RWPE2 (cell line): ENCODE measurements at places on chromosomes 2 and 18.
A peak's percentile ranks its signal among the peaks of the same experiment; 100 is the strongest.

GRCh38 chr2:127641846-127642507, 4.0 kb upstream of the GPR17 start:
- DNase-seq = no peak
- no peak overlapping the region for H3K27ac ChIP-seq
- no peaks in the 10 kb centered on the region for H3K27me3 ChIP-seq
- no peaks in the 10 kb centered on the region for H3K36me3 ChIP-seq
- no peak overlapping the region for H3K4me3 ChIP-seq
- peaks cover 17% of the 10 kb centered on the region for H3K4me1 ChIP-seq

DNA sequence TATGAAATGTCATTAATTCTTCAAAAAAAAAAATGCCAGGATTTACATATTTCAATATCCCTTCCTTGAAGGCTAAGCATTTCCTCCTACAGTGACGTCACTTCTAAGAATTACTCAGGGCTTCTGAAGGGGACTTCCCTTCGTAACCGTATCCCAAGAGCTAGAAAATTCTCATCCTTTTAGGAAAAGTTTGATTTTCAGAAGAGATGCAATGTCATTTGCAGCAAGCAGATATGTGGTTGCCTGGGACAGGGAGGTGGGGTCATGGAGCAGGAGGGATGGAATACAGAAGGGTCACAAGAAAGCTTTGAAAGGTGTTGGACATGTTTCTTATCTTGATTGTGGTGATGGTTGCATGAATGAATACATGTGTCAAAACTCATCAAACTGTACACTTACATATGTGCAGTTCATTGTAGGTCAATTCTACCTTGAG, 97.0 kb upstream of the ATL2 start:
- no peak overlapping the region for H3K4me3 ChIP-seq
- H3K36me3 ChIP-seq = no peaks in the 10 kb centered on the region
- H3K27ac ChIP-seq = no peak overlapping the region
- H3K4me1 ChIP-seq = no peaks in the 10 kb centered on the region
- DNase-seq = no peak

DNA sequence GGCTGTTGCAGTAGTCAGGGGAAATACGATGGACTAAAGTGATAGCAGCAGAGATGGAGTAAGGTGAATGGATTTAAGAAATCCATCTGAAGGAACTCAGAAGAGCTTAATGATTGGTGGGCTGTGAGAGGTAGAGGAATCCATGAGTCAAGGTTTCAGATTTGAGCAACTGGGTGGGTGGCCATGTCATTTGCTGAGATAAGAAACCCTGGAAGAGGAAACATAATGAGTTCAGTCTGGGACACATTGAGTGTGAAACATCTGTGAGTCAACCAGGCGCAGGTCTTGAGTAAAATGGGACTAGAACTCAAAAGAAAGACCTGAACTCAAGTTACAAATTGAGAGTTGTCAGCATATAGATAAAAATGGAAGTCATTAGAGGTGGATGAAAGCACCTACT, 19.7 kb upstream of the ASNSD1 start:
- H3K4me3 ChIP-seq = no peak overlapping the region
- H3K36me3 ChIP-seq = no peaks in the 10 kb centered on the region
- DNase-seq = no peak
- H3K27ac ChIP-seq = no peak overlapping the region
- no peaks in the 10 kb centered on the region for H3K27me3 ChIP-seq

DNA sequence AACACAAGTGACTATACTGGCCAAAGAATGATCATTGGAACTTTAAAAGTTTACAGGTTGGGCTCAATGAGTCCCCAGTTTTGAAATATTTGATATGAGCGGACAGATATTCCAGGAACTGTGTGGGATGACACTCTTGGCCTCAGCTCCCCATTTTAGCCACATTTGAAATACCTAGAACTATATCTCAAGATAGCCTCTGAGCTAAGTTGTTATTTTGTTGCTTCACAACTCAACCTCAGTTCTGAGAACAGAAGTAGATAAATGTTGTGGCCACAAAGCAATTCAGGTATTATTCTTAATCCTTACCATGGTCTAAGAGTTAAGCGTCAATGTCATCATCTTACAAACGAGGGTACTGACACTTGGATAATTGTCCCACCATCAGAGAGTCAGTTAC, 172.2 kb upstream of the SETBP1 start:
- no peak overlapping the region for H3K27ac ChIP-seq
- H3K27me3 ChIP-seq = no peaks in the 10 kb centered on the region
- no peaks in the 10 kb centered on the region for H3K4me1 ChIP-seq

DNA sequence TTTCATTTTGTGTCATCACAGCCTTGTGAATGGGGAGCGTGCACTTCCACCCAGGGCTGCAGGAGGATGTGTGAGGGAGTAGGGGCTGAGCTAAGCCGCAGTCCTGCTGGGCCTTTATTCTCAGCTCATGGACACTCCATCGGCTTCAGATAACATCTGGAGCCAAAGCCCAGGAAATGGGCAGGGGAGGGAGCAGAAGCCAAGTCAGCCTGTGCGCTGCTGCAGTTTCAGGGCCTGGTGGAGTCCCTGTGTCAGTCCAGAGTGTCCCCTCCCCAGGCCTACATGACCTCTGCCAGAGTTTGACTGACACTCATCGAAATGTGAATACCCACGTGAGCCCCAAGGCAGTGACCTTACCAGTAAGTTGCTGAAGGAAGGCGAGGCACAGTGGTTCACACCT, 242.2 kb downstream of the LOXHD1 start:
- H3K4me3 ChIP-seq = no peak overlapping the region
- no peaks in the 10 kb centered on the region for H3K27me3 ChIP-seq
- no peak for DNase-seq
- no peak overlapping the region for H3K27ac ChIP-seq

- no peaks in the 10 kb centered on the region for H3K36me3 ChIP-seq
- H3K4me3 ChIP-seq = no peak overlapping the region
- DNase-seq = no peak
- no peak overlapping the region for H3K27ac ChIP-seq
- no peaks in the 10 kb centered on the region for H3K4me1 ChIP-seq
Measured at GRCh38 chr2:40228310-40228709, 223.6 kb downstream of the SLC8A1 start.

DNA sequence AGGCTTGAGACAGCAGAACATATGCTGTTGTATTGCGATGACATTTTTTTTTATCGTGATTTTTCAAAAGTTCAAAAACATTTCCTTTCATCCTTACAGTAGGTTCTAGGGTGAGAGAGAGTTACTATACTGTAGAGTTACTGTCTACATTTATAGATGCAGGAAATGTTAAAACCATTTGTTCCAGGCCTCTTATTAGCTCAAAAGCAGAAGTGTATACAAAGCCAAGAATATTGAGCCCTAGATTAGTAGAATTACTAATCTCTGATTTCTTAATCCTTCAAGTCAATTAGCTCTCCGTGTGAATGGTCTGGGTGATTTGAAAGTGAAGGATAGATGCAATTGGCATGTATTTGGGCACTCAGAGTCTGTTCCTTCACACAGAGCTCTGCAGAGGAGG, 73.1 kb downstream of the MAPRE2 start:
- no peak for DNase-seq
- H3K27me3 ChIP-seq = peaks cover 2% of the 10 kb centered on the region
- H3K27ac ChIP-seq = no peak overlapping the region
- no peak overlapping the region for H3K4me3 ChIP-seq

DNA sequence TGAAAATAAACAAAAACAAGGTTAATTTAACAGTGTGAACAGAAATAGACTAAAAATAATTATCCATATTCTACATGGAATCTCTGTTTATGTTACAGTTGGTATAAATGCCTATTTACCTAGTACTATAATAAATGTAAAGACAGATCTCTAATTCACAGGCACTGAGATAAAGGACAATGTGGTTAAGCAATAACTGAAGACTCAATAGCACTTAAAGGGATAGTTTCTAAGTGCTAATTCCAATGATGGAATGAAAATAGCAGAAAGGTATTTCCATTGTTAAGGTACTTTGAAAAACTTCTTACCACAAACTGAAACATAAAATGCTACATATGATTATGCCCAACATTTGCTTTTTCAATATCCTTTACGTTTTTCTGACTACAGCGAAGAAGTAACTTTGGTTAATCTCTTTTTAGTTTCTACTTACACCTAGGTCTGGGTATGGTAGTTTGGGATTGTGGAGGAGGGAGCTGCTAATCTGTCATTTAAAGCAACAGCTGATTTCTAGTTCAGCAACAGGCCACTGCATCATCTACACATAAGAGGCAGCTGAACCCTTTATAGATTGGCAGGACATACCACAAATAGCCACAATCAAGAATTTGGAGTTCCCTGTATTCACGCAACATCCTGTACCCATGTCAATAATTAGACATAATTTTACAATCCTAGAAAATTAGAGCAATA, 27.2 kb downstream of the MAP4K3 start:
- H3K4me3 ChIP-seq = no peak overlapping the region
- H3K36me3 ChIP-seq = no peaks in the 10 kb centered on the region
- no peaks in the 10 kb centered on the region for H3K27me3 ChIP-seq
- H3K4me1 ChIP-seq = peaks cover 39% of the 10 kb centered on the region
- no peak overlapping the region for H3K27ac ChIP-seq

DNA sequence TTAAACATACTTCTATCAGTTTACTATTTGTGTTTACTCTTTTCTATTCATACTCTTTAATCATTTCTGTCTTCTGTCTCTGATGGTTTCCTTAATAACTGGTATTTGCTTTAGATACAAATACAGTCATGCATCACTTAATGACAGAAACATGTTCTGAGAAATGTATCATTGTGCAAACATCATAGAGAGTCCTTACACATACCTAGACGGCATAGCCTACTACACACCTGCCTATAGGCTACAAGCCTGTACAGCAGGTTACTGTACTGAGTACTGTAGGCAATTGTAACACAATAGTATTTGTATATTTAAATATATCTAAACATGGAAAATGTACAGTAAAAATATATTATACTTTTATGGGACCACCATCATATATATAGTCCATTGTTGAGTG, 36.3 kb downstream of the VSNL1 start:
- DNase-seq = no peak
- H3K27ac ChIP-seq = no peak overlapping the region
- H3K27me3 ChIP-seq = no peaks in the 10 kb centered on the region
- peaks cover 6% of the 10 kb centered on the region for H3K4me1 ChIP-seq

GRCh38 chr2:24899361-24899910, 20.6 kb downstream of the ADCY3 start:
- H3K4me1 ChIP-seq = no peaks in the 10 kb centered on the region
- H3K27ac ChIP-seq = no peak overlapping the region

DNA sequence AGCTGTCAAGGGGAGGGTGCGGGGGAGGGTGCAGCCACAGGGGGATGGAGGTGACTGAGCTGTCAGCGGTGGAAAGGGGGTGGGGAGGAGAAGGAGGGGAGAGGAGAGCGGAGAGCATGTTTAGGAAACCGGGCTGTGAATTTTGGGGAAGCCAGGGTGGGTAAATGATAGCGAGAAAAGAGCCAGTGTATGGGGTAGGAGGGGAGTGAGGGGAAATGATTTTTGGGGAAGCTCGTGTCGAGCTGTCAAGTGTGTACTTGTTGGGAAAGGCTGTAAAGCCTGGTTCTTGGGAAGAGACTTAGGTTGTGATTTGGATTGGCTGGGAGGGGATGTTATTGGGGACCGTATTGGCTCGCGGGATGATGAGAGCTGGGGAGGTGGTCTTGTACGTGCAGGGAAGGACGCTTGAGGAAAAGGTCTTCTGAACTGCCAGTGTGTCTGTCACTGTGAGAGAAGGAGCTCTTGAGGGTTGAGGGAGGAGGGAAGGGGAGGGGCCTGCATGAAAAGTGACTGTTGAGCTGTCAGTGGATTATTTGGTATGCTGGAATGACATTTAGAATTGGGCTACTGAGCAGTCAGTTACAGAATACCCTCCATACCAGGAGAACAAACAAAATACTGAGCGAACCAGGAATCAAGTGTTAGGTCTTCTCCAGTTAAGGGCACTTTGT, 1.0 kb downstream of the UBR3 start:
- no peak for DNase-seq
- peaks cover 7% of the 10 kb centered on the region for H3K4me1 ChIP-seq
- H3K27me3 ChIP-seq = no peaks in the 10 kb centered on the region
- H3K27ac ChIP-seq = peak overlapping the region; percentile 54
- H3K4me3 ChIP-seq = peak overlapping the region; percentile 99

- H3K36me3 ChIP-seq = no peaks in the 10 kb centered on the region
- no peak overlapping the region for H3K27ac ChIP-seq
- no peak overlapping the region for H3K4me3 ChIP-seq
- no peaks in the 10 kb centered on the region for H3K4me1 ChIP-seq
- no peak for DNase-seq
Measured at GRCh38 chr2:19205983-19206533, 152.4 kb downstream of the OSR1 start.

GRCh38 chr2:224449212-224450147, 47.6 kb upstream of the FAM124B start:
- H3K4me3 ChIP-seq = no peak overlapping the region
- no peak for DNase-seq
- no peaks in the 10 kb centered on the region for H3K27me3 ChIP-seq
- no peak overlapping the region for H3K27ac ChIP-seq

- H3K27me3 ChIP-seq = no peaks in the 10 kb centered on the region
- H3K36me3 ChIP-seq = no peaks in the 10 kb centered on the region
- no peaks in the 10 kb centered on the region for H3K4me1 ChIP-seq
- DNase-seq = no peak
- H3K4me3 ChIP-seq = no peak overlapping the region
- H3K27ac ChIP-seq = no peak overlapping the region
Measured at GRCh38 chr18:50796495-50796894, 23.3 kb downstream of the MRO start.

- H3K27me3 ChIP-seq = no peaks in the 10 kb centered on the region
- DNase-seq = no peak
- H3K27ac ChIP-seq = peak overlapping the region; percentile 5
- H3K4me3 ChIP-seq = no peak overlapping the region
Measured at GRCh38 chr18:62937065-62937464, 221.7 kb downstream of the PHLPP1 start.

DNA sequence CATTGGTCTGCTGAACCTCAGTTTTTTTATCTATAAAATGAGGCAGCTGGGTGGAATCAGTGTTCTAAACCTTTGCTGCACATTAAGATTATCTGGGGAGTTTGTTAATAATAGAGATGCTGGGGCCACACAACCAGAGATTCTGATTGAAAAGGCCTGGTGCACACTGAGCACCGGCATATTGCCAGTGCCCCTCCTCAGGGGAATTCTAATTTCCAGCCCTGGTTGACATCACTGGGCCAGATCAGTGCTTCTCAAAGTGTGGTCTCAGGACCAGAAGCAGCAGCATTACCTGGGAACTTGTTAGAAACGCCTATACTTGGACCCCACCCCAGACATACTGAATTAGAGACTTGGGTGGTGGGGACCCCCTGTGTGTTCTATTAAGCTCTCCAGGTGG, 112.5 kb downstream of the SETBP1 start:
- H3K4me1 ChIP-seq = peaks cover 16% of the 10 kb centered on the region
- no peak overlapping the region for H3K27ac ChIP-seq
- no peaks in the 10 kb centered on the region for H3K27me3 ChIP-seq
- no peak overlapping the region for H3K4me3 ChIP-seq

GRCh38 chr2:3598912-3599854, 4.3 kb downstream of the COLEC11 start:
- no peaks in the 10 kb centered on the region for H3K27me3 ChIP-seq
- H3K4me1 ChIP-seq = no peaks in the 10 kb centered on the region
- H3K27ac ChIP-seq = no peak overlapping the region
